ENCODE measurements at places on chromosomes 2 and 18.

DNA sequence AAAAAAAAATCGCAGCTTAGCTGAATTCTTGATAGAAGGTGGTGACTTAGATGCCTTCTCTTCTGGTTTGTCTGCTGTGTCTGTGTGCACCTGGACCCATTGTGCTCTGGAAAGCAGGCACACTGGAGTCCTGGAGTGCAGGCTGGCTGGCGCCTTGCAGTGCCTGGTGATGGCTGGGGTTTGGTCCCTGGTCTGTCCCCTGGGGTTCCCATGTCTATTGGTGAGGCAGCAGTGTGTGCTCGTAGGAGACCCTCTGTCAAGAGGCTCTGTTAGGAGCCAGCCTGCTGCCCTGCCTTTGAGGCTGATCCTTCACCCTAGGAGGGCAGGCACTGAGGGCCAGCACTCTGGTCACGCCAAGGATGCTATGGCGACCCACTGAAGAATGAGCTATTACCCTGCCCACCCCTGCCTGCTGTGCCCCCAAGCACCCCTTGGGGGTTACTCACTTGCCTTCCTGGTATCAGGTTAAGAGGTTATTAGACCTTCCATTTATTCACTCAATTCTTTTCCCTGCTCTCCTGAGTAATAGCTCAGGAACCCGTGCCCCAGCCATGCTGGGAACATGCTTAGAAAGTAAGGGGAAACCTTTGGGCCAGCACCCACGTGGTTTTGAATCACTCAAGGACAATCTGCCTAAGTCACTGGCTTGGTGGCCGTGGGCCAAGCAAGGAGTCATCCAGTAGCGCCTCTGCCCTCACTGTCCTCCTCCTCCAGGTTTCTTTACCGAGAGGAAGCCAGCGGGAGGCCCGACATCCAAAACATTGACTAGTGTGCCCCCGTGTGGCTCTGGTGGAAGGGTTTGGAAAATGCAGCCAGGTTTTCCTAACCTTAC lies 284.5 kb downstream of the PRKCE start:
- peak; percentile 94 for DNase-seq

DNA sequence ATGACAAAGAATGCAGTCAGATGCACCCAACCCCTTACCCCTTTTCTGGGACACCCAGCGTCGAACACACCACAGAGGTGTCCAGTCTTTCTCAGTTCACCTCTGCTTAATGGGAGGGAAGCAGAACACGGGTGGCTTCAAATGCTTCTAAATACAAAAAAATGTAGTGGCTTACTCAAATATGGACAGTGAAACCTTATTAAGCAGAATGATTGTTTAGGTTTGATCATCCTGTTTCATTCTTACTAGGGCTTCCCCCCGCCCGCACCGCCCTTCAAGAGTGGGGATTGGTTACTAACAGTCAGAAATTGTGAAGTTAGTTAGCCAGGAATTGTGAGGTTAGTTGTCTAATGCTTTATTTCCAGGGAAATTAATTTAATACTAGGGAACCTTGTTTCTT lies 21.6 kb downstream of the ATG16L1 start:
- no peak for DNase-seq

- no peak for DNase-seq
These were observed 265.3 kb downstream of the CYP26B1 start for GRCh38 chr2:71882236-71882946.

GRCh38 chr18:58369616-58370015 lies 259.3 kb downstream of the ALPK2 start:
- no peak for DNase-seq

GRCh38 chr2:175034716-175035115 lies 29.5 kb upstream of the CHN1 start:
- DNase-seq, result no peak

GRCh38 chr2:234771980-234772732 lies 179.7 kb upstream of the SH3BP4 start:
- peak; percentile 78 for DNase-seq

DNA sequence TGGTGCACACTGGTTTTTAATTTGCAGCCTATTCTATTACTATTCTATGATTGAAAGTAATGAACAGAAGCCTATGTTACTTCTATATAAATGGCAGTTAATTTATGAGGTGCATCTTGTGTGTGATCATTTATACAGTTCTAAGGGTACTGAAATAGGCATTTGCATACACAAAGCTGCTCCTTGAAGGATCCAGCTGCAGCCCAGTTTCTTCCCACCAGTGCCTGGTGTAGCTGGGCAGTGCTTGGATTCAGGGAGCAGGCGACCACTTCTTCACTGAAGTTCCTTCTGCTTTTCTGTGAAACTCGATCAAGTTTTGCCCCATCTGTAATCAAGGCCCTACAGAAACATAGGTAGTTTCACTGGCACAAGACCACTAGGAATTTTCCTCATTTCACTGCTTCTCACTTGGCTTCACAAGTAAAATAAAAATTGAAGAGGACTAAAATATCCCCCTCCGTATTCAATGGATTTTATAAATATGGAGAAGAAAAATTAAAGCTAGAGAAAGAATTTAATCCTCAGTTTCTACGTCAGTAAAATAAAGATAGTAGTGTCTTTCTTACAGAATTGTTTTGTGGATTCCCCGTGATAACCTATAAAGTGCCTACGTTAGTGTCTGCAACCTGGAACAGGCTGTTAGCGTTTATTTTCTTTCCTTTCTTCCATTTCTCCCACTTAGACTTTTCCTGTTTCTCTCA lies 1.7 kb upstream of the LPIN2 start:
- no peak for DNase-seq

GRCh38 chr2:213085538-213085937 lies 65.9 kb downstream of the IKZF2 start:
- no peak for DNase-seq

DNA sequence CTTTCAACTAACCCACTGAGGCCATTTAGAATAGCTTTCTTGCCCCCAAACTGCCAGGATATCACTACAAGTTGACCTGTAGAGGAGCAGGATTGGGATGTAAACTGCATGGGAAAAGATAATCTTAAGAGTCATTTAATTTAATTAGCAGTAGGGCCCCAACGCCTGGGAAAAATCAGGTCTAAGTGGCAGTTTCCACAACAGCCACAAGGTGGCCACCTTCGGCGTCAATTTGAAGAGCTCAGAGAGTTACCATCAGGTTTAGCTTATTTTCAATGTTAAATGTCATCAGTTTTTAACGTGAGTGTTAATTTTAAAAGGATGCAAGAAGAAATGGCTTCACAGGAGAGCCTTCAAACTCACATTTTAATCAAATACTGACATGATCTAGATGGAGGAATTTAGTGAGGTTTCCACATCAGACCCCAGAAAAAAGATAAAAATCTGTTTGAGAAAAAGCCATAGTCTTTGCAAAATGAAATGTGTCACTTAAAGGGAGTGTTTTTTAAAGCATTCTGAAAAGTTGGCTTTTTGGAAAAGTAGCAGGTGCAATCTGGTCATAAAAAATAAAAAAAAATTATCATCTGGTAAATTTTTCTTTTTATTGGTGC lies 77.3 kb upstream of the UPP2 start:
- DNase-seq, result peak; percentile 58

GRCh38 chr2:165827016-165827920 lies 33.2 kb upstream of the GALNT3 start:
- DNase-seq, result no peak

GRCh38 chr2:231935207-231935524 lies 9.0 kb upstream of the NPPC start:
- peak; percentile 8 for DNase-seq

GRCh38 chr18:57523171-57523956 lies 63.1 kb downstream of the FECH start:
- no peak for DNase-seq

DNA sequence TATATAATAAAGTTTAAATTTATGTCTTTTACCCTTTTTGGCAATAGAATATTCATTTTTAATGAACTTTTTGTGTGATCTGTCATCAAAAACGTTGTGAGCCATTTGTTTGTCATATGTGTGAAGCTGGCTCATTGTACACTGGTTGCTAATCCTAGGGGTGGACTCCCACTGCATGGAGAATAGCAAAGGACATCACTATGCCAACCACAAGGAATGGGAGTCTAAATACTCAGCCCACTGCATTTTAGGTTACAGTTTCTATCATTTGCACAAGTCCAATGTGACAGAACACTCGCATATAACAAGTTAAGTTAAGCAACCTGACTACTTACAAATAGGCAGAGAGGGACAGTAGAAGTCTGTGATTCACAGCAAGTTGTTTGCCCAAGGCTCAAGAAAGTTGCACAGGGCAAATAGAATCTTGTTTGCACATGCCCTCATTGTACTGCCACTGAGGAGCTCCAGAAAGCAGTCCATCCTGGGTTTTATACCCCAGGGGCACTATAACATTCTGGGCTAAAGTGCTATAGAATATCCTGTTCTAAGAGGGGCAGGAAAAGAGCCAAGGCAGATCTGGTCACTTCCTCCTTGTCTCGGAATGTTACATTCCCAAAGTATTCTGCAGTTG lies 545.9 kb upstream of the GCFC2 start:
- DNase-seq, result no peak

DNA sequence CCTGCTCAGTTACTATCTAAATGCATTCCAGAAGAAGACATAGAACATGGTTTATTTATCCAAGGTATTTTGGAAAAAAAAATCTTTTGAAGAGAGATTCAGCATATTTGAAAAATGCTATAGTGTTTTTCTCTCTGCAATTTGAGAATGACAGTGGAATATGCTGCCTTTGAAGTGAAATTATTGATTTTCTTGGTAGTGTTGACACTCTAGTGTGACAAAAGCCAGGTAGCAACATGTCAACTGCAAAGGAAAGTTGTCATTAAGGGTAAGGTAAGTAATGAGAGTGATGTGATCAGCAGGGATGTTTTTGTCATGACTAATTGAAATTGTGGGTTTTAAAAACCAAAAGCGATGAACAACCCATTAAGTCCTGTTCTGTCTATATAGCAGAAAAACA lies 1387.1 kb upstream of the TMEFF2 start:
- no peak for DNase-seq

DNA sequence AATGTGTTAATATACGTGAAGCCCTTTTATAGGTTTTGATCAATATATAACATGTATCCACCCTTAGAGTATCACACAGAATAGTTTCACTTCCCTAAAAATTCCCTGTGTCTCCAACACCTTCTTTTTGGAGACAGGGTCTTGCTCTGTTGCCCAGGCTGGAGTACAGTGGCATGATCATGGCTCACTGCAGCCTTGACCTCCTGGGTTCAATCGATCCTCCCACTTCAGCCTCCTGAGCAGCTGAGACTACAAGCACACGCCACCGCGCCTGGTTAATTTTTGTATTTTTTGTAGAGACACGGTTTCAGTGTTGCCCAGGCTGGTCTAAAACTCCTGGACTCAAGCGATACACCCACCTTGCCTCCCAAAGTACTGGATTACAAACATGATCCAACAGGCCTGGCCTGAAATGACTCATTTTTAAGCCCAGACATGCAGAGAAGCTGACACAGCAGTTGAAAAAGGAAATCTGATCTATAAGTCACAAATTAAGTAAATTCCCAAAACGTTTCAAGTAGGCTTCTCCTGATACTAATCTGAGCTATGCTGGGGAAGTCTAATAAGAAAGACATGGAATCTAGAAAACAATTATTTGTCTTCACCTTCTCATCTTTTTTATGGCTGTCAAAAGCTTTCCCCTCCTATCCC lies 2.9 kb downstream of the DUSP11 start:
- no peak for DNase-seq

DNA sequence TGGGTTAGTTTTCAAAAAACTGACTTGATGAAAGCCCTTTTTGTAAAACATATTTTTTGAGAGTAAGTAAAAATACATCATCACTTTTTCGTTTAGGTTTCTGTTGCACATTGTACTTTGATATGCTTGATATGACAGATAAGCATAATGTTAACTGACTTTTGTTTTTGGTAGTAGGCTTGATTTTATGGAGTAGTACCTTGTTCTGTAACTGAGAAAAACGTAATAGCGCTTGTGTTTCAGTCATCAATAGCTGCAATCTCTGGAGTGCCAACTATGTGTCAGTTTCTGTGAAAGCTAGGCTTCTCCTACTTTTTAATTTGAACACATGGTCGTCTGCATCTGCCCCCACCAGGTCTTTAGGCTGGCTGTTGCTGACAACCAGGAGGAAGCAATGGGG lies 1.3 kb downstream of the LCLAT1 start:
- no peak for DNase-seq

GRCh38 chr2:176833671-176834070 lies 378.9 kb upstream of the HNRNPA3 start:
- no peak for DNase-seq

- no peak for DNase-seq
These were observed 109.6 kb downstream of the COLEC12 start for GRCh38 chr18:390741-391478.

GRCh38 chr2:8219631-8220355 lies 462.1 kb upstream of the ID2 start:
- DNase-seq, result no peak

- no peak for DNase-seq
These were observed 686.1 kb upstream of the RAB6C start for GRCh38 chr2:129293326-129293725.

Measured in AG20443 (cell line).